HT1080 (cell line): ENCODE measurements at places on chromosomes 11 and 22.

DNA sequence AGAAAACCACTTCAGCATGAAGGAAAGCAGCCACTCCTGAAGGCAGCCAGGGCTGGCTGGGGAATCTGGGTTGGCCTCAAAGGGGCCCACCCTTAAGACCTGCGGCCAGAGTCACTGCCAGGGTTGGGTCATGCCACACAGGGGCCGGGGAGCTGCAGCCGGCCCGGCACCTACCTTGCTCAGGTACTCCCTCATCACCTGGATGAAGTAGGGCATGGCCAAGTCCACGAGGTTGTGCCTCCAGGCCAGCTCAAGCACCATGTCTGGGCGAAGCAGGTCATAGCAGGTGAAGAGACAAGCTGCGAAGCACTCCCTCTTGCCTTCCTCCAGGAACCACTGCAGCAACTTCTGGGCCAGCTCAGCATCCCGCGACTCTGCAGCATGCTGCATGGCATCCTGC, 4.7 kb upstream of the SLC25A1 start:
- DNase-seq = no peak

- no peak for DNase-seq
Measured at GRCh38 chr22:42685941-42686653, 34.6 kb downstream of the A4GALT start.

DNA sequence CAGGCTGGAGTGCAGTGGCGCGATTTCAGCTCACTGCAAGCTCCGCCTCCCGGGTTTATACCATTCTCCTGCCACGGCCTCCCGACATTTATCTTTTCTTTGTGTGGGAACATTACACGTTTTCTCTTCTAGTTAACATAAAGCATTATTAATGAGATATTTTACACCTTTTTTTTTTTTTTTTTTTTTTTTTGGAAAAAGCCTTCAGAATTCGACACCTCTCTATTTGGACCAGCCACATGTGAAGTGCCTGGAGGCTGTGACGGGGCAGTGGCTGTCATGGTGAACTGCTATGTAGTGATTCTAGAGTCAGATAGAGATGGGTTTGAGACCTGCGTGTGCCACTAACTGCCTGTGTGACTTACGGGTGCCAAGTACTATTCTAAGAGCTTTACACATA, 64.3 kb downstream of the SMIM38 start:
- DNase-seq = no peak

GRCh38 chr11:130092661-130093060, 23.0 kb downstream of the APLP2 start:
- no peak for DNase-seq

GRCh38 chr22:36507518-36508010, 724 bp upstream of the FOXRED2 start:
- no peak for DNase-seq
